ENCODE measurements at places on chromosomes 5 and 9.

- no peak for DNase-seq
Measured at GRCh38 chr9:82080265-82080664, 91.7 kb downstream of the SPATA31D1 start.

DNA sequence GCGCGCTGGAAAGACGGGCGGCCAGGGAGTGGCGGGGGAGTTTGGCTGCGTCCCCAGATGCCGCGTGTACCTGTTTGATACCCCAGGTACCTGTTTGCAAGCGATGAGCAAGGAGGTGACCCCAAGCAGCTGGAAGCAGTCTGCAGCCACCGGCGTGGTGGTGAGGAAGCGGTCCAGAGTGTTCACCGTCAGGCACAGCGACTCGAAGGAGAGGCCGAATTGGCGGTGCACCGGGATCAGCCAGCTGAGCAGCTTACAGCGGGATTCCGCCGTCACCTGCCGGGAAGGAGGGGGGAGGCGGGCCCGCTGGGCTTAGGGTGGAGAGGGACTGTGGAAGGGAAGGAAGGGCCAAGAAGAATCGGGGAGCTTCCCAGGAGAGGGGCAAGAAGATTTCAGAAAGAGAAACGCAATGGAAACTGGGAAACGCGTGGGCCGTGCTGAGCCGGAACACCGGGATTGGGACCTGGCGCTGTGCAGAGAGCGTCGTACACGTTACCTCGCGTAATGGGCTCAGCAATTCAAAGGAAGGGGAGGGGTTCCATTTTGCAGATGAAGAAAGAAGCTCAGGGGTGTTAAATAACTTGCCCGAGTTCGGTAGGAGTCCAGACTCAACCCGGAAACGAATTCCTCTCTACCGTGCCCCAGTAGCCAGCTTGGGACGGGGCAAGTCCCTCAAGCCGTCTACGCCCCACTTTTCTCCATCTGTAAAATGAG, 980 bp downstream of the CCNO start:
- no peak for DNase-seq

GRCh38 chr5:158261674-158262367, 402.9 kb upstream of the CLINT1 start:
- no peak for DNase-seq

DNA sequence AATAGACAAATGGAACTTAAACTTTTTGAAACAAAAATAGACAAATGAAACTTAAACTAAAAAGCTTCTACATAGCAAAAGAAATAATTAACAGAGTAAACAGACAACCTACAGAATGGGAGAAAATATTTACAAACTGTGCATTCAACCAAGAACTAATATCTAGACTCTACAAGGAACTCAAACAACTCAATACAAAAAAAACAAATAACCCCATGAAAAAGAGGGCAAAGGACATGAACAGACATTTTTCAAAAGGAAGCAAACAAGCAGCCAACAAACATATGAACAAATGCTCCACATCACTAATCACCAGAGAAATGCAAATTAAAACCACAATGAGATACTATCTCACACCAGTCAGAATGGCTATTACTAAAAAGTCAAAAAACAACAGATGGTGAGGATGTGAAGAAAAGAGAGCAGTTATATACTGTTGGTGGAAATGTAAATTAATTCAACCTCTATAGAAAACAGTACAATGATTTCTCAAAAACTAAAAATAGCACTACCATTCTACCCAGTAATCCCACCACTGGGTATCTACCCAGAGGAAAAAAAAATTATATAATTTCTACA, 170.8 kb upstream of the RGMB start:
- DNase-seq = no peak

GRCh38 chr5:77558266-77558665, 66.2 kb upstream of the WDR41 start:
- DNase-seq = no peak

DNA sequence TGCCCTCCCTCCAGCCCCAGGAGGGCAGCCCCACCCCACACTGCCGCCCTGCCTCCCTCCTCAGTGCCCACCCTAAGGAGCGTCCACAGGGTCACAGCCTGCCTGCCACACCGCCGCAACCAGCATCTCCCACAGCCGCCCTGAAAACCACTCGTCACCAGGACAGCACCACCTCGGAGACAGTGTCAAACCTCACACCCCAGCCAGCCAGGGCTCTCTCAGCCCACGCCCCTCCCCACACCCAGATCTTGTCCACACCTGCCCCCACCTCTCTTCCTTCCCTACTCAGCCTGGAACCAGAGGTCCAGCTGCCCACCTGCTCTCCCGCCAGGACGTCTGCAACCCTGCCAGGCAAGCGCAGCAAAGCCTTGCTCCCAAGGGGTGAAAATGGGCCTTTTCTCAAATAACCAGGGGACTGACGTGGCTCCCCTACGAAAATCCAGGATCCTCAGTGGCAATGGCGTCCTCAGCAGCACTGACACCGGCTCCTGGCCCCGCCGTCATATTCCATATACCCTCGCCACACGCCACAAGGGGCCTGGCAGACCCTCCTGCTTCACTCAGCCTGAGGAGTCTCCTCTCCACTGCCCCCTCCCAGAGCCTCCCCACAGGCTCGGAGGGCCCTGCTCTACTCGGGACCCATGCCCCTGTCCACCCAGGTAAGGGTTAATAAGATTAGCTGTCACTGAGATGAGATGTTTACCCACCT, 71.0 kb upstream of the ADAMTS2 start:
- no peak for DNase-seq

- DNase-seq = no peak
Measured at GRCh38 chr9:79707589-79707988, 135.8 kb downstream of the TLE4 start.

GRCh38 chr5:59209758-59210359, 627.0 kb downstream of the RAB3C start:
- DNase-seq = peak; percentile 46

DNA sequence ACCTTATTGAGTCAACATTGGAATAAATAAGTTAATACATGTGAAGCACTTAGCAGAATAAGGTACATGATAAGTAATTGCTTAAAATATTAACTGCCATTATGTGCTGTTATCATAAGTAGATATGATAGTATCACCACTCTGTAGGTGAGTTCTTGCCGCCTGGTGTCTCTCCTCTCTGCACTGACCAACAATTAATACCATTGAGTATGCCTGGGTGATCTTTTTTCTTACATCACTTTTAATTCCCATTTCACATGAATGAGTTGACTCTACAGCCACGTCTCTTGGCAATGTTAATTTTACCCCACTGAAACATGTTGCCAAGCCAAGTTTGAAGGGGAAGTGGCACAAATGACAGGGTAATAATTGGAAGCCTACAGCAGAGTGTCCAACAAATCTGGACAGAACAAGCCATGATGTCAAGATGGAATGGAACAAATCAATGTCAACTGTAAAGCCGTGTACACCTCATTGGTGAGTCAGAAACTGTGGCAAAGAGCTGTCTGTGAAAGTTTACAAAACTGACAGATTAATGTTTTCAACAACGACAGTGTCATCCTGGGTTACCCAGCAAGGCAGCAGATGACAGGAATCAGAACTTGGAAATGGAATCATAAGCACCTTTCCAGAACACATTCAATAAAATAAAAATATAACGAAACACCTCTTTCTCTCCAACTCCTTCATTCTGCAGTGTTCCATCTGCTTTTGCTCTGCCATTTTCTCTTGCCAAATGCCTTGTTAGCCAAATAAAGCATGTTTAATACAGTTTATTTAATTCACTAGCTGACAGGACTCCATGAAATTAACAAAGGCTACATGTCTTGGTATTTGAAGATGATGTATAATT, 330.9 kb downstream of the CTNND2 start:
- no peak for DNase-seq

DNA sequence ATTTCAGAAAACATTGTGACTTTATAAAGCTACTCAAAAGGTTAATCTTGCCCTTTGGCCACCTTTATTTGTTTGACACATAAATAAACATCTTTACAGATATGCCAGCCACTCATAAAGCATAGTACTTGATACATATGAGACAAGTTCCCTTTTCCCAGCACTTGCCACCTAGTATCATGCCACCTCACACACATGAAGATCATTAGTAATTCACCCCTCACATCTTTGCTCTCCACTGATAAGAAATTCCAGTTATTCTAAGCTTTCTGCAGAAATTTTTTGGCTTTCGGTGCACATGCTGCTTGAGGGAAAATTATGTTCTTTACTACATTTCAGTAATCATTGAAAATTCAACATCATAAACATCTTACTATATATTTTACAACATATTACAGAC, 59.1 kb downstream of the DEPDC1B start:
- no peak for DNase-seq

DNA sequence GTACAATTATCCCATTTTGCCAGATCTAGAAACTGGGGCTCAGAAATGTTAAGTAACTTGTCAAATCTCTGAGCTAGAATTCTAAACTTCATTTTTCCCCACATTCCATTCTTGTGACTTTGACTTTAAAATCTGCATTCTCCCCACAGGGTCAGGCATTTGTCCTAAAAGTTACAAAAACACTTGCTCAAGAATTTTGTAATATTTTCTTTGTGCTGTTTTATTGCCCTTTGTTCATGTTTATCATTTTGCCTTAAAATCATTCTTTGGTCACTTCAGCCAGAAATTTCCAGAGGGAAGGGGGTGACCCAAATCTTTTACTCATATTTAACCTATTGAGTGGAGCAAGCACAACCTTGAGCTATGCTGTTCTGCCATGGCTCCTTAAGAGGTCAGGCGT, 120.1 kb upstream of the CCL21 start:
- DNase-seq = peak; percentile 5

DNA sequence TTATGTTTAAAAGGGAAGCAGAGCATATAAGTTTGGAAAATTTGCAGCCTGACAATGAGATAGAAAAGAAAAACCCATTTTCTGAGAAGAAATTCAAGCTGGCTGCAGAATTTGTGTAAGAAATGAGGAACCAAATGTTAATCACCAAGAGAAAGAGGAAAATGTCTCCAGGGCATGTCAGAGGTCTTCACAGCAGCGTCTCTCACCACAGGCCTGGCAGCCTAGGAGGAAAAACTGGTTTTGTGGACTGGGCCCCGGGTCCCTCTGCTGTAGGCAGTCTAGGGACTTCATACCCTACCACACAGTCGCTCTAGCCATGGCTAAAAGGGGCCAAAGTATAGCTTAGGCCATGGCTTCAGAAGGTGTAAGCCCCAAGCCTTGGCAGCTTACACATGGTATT, 32.1 kb upstream of the HSD17B4 start:
- no peak for DNase-seq

- DNase-seq = no peak
Measured at GRCh38 chr9:138049779-138050471, 172.3 kb downstream of the CACNA1B start.

- DNase-seq = no peak
Measured at GRCh38 chr5:78411586-78411985, 51.2 kb downstream of the SCAMP1 start.

DNA sequence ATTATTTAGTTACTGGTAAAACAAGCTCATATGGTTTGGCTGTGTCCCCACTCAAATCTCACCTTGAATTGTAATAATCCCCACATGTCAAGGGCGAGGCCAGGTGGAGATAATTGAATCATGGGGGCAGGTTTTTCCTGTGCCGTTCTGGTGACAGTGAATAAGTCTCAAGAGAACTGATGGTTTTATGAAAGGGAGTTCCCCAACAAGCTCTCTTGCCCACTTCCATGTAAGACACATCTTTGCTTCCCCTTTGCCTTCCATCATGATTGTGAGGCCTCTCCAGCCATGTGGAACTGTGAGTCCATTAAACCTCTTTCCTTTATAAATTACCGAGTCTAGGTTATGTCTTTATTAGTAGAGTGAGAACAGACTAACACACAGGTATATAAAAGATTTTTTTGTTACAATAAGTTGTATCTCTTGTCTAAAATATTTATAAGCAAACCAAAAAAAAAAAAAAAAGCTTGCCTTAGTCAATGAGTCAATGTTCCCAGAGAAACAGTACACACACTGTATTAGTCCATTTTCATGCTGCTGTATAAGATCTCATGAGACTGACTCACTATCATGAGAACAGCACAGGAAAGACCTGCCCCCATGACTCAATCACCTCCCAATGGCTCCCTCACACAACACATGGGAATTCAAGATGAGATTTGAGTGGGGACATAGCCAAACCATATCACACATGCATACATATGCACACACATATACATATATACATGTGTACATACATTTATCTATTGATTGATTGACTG, 138.3 kb downstream of the BASP1 start:
- peak; percentile 72 for DNase-seq

GRCh38 chr5:17402289-17403121, 95.5 kb upstream of the TAF11L2 start:
- no peak for DNase-seq

GRCh38 chr9:98391406-98391805, 136.0 kb upstream of the TBC1D2 start:
- no peak for DNase-seq

DNA sequence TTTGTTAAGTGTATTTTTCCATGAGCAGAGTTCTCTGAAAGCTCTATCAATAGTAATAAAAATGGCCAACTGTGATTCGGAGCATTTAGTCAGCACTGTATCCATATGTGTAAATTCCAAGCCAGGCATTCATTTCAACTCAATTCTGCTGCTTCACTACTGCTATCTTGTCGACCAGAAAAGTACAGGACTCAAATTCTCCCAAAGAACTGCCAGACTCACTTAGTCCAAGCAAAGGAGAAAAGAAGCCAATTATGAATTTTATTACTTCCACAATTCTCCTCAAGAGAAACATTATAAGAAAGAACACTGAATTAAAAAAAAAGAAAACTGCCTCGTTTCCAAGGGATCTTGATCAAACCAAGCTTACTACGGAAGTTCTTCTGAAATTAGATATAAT, 906.3 kb upstream of the DMAC1 start:
- no peak for DNase-seq

- peak; percentile 94 for DNase-seq
Measured at GRCh38 chr5:140302786-140303639, at the start of gene PFDN1. TSS of gene PFDN1 (minus strand) at chr5:140303101. CDS start at chr5:140303073, 28 bp downstream.

DNA sequence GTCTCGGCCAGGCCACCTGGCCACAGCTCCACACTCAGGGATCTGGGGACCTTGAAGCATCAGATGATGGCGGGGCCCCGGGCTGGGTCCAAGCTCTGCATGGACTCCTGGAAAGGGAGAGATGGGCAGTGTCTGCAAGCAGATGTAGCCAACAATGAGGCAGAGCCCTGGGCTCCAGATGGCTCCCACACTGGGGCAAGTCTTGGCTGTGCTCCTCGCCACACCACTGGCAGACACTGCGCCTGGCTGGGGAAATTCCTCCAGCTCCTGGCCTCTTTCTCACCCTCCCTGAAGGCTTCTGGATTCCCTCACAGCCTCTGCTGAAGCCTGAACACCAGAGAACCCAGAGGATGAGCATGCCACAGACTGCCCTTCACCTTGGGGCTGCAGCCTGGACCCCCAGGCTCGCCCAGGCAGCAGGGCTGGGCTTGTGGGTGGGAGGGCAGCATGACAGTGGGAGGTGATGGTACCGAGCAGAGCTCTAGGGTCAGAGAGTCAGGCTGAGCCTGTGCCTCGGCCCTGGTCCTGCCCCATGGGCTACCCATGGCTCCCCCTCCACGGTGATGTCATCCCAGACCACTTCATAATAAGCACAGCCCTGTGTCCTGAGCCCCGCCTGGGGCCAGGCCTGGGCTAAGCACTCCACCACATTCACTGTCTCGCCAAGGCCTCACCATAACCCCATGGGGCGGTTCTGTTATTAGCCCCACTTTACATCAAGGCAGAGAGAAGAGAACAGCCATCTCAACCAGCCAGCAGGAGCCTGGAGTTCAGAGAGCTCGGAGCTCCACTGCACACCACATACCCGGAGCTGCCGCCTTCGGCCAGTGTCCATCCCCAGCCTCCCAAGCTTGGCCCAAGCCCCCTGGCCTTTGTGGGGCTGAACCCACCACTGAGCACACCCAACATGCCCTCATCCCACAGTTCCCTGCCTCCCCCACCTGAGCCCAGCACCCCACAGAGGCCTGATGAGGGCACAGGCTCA, 62.2 kb upstream of the ADAMTS2 start:
- DNase-seq = peak; percentile 77
